Activated CD4-positive, alpha-beta T cell treated with anti-CD3 and anti-CD28 coated beads for 36 hours (primary cell): ENCODE measurements at places on chromosomes 12 and 14. TPM values are rescaled to one million over a fixed set of nuclear protein-coding genes. Genes with fewer than 3 reads are reported as not detected.

The DEGS2 gene
- 2.6 TPM for total RNA-seq

The HPD gene
- total RNA-seq: not detected

The PLA2G1B gene
- 0.51 TPM for total RNA-seq

The TAS2R20 gene
- 1.4 TPM for total RNA-seq

The KLRC1 gene
- total RNA-seq: not detected

The ARMH4 gene
- not detected for total RNA-seq

The CPNE8 gene
- 4.6 TPM for total RNA-seq

The B4GALNT3 gene
- total RNA-seq: 3.3 TPM

The TMTC1 gene
- 0.04 TPM for total RNA-seq

The GZMB gene
- 3,062 TPM for total RNA-seq

The GARIN6 gene
- not detected for total RNA-seq
